ENCODE measurements at places on chromosomes 6 and 20. TPM values are rescaled to one million over a fixed set of nuclear protein-coding genes. Genes with fewer than 3 reads are reported as not detected.

The CDSN gene
- not detected for total RNA-seq

The CALHM5 gene
- total RNA-seq, result 0.10 TPM

The BPIFA1 gene
- total RNA-seq, result not detected

The DLK2 gene
- 2.2 TPM for total RNA-seq

The MTRF1L gene
- total RNA-seq, result 31.4 TPM

The OLIG3 gene
- 75.1 TPM for total RNA-seq

The ADGRB3 gene
- total RNA-seq, result 7.3 TPM

DNA sequence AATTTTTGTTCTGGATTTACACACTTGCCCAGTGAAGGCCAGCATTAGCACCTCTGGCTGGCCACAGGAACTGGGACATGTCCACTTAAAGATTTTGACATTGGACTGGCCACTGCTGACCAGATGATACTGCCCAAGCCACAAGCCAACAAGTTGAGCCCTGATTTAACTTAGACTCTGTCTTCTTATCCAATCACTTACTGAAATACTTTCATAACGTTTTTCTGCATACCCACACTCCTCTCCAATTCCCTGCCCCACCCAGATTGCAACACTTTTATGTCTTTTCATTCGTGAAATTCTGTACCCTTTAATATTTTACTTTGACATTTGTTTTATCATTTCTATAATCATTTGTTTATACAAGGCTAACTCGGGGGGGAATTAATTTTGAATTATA, 170.3 kb upstream of the TAB2 start:
- DNase-seq, result no peak

DNA sequence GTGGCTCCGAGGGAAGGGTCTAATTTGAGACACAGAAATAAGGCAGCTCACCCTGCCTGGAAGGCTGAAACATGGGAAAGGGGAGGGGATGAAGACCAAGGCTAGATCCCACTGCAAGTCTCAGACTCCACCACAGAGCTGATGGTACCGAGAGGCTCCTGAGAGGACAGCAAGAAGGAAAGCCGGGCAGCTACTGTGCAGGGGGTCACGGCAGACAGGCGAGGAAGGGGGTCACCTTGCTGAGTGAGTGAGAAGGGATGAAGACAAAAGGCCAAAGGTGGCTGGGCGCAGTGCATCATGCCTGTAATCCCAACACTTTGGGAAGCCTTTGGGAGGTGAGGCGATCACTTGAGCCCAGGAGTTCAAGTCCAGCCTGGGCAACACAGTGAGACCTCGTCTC, 100.7 kb downstream of the ATP9A start:
- no peak for DNase-seq

DNA sequence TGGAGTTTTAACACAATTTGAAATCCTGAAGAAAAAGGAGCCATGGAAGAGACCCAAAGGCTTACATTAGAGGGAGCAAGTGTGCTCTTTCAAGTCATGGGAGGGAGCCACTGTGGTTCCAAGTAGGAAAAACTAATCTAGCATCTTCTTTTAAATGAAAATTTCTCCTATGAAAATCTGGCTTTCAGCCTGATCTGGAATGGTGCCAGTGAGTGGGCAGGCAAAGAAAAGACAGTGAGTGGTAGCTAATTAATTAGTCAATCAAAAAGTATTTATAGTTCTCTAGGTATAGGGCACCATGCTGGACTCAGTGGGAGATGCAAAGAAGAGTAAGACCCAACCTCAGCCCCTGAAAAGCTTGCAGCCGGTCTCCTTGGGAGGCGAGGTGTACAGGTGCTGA, 21.9 kb downstream of the CAP2 start:
- DNase-seq, result no peak

DNA sequence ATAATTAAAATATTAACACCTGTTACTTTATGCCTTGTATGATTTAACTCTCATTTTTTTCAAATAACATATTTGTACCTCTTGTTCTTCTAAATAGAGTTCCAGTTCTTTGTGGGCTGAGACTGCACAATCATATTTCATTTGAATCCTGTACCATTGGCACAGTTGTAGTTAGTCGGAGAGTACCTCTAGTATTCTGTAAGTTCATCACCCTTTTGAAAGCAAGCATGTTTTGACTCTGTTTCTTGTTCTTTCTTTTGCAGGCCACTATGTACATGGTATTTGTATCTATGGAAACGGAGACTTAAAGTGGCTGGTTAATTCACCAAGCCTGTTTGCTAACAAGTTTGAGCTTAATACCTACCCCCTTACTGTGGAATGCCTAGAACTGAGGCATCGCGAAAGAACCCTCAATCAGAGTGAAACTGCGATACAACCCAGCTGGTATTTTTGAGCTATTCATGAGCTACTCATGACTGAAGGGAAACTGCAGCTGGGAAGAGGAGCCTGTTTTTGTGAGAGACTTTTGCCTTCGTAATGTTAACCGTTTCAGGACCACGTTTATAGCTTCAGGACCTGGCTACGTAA, 68.2 kb downstream of the C6orf52 start:
- no peak for DNase-seq

DNA sequence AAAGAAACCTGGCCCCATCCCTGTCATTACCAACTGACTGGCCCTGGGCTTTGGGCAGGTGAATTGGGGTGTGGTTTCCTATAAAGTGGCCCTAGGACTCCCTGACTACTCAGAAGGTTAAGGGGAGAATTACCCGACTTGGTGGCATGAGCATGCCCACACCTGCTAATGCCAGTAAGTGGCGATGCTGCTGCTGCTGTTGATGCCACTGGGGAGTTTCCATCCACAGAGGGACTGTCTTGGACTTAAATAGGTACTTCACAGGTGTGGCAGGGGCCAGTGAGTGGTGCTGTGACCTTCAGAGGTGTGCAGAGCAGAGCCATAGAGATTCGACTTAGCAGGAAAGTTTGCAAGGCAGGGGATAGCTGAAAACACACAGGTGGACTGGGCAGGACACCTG, 32.6 kb upstream of the MDFI start:
- no peak for DNase-seq

GRCh38 chr6:54588176-54588575, 258.4 kb upstream of the FAM83B start:
- no peak for DNase-seq

- DNase-seq, result peak; percentile 70
These were observed 3.9 kb upstream of the FANCE start for GRCh38 chr6:35448191-35448590.

GRCh38 chr6:41280381-41281057, 6.0 kb downstream of the TREM1 start:
- no peak for DNase-seq

DNA sequence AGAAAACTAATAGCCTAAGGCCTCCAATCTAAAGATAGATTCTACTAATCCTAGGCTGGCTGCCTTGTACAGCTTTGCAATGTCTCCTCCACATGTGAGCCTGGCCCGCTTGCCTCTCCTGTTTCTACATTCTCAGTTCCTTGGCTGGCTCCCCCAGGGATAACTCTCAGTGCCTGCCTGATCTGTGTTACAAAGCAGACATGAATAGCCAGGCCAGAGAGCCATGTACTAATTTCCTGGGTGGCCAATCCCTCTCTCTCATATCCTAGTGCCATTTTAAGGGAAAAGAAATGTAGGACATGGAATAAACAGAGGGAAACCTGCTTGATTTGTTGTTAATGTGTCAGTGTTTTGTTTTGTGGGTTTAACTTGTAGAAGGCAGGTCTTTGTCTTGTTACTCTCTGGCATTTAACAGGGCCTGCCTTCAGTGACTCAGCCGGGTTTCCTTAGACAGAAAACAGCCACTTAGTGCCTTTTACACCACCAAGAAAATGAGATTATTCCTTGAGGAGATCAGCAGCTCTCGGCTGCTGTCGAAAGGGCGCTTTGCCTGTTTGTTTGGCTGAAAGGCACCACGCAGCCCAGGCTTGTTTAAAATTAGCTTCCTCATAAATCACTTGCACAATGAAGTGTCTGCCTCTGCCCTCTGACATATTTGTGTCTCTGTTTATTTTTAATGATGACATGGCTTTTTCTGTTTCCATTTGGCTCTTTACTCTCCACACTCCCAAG, 702.7 kb downstream of the MAFB start:
- DNase-seq, result peak; percentile 57

- DNase-seq, result no peak
These were observed 63.7 kb upstream of the SHLD1 start for GRCh38 chr20:5686384-5687105.

GRCh38 chr6:41371461-41371991, 36.1 kb downstream of the NCR2 start:
- DNase-seq, result peak; percentile 70

DNA sequence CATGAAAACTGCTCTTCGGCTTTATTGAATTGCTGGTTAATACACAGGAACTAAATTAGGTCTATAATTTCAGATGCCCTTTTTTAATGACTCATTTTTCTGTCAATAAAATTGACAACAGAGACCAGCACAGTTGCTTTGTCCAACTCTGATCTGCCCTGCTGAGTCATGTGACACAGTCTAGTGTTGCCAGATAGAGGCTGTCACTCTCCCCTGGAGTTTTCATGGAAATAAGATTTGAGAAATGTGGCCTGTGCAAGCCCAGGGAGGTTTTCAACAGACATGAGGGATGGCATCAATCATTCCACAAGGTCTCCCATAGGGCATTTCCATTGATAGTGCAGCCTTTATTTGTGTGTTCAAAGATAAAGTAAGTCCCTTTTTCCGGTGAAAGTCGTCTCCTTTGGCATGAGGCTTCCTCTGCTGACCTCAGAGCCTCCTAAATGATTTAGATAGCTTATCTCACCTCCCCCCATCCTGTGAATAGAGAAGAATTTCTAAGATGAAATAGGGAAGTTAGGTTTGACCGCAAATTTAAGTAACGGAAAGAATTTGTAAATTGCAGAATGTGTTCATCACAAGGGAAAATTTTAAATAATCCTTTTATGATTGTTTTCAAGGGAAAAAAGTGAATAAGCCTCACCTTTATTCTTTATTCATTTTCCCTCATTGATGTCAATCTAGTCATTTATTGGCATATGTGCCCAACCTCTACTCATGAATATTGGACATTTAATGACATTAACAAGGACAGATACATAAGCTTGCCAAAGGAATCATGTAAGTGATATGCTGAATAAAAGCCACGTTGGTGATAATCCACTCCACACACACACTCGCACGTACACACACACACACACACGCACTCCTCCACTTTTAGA, 277.7 kb downstream of the ADGB start:
- DNase-seq, result no peak

GRCh38 chr6:129350278-129350677, 359.7 kb downstream of the ARHGAP18 start:
- no peak for DNase-seq

GRCh38 chr6:13431861-13432465, 55.4 kb downstream of the GFOD1 start:
- DNase-seq, result no peak

GRCh38 chr6:156718647-156719394, 58.4 kb upstream of the ARID1B start:
- no peak for DNase-seq

DNA sequence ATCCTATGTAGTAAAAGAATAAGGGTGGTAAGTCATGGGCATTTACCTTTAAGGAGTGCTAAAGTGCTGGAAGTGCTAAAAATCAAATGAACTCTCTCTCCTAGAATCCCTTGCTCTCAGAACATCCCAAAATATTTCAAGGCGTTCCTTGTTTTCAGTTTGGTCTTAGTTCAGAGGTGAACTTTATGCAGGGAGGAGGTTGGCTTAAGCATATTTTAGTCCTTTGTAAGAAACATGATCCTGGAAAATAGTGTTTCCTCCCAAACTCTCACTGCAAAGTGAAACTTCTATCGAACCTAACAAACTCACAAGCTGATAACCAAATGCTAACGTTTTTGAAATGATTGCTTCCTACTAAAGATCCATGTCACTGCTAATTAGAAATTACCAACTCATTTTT, 231.4 kb downstream of the FOXC1 start:
- DNase-seq, result no peak

DNA sequence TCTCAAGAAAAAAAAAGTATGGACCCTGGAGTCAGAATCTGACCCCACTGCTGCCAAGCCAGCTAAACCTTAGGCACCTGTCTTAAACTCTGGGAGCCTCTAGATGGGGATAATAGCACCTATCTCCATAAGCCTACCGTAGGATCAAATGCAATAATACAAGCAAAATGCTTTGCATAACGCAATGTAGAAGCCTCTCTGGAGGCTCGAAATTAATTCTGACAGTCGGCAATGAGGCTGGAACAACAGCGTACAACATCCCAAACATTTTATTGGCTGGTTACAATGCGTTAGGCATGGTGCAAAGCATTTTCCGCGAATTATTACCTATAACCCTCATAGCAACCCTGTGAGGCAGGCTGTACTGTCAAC, 521 bp downstream of the CDK5RAP1 start:
- no peak for DNase-seq

DNA sequence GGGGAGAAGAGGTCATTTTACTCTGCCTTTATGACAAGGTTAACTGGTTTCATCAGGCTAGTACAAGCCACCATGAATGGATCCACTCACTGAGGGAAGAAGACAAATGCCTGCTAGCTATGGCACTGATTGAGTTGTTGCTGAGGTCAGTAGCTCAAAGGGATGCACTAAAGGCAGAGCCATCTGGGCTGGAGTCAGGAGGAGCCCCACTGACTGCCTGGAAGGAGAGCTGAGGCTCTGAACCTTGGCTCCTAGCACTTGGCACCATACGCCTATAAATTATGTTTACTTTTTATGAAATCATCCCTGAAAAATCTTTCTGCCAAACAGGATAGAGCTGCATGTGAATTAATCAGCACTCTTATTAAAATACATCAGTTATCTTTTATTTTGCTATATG, 104.6 kb downstream of the DTD1 start:
- no peak for DNase-seq
